ENCODE measurements at places on chromosomes 3 and 15.

DNA sequence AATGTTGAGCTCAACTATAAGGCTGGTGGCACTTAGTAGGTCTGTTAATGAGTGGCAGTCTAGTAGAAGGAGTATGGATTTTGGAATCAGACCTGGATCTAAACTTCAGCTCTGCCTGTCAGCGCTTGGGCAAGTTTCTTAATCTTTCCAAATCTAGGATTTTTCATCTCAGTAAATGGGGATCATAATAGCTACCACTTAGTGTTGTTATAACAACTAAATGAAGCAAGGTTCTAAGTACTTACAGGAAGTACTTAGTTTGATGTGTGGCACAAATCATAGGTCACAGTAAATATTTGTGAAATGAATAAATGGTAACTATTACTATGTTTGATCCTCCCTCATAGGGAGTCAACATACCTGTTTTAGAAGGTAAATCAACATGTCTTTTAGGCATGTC lies 31.4 kb downstream of the SLC49A4 start:
- DNase-seq: no peak

GRCh38 chr3:69082805-69083204 lies 1.9 kb upstream of the ARL6IP5 start:
- DNase-seq: peak; percentile 63

DNA sequence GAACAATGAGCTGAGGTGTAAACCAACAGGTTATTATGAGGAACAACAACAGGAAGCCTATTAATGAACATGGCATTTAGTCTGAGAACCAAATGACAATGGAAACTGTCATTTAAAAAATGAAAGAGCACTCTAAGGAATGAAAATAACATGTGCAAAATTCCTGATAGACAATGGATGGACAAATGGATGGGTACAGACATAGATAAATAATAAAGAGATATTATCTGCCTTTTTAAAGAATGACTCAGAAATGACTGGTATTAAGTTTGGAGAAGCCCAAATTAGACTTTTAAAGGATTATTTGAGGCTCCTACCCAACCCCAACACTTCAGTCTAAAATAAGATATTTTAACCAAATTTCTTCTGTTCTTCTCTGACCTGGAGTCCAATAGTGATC lies 650.5 kb upstream of the ZNF385D start:
- DNase-seq: no peak

DNA sequence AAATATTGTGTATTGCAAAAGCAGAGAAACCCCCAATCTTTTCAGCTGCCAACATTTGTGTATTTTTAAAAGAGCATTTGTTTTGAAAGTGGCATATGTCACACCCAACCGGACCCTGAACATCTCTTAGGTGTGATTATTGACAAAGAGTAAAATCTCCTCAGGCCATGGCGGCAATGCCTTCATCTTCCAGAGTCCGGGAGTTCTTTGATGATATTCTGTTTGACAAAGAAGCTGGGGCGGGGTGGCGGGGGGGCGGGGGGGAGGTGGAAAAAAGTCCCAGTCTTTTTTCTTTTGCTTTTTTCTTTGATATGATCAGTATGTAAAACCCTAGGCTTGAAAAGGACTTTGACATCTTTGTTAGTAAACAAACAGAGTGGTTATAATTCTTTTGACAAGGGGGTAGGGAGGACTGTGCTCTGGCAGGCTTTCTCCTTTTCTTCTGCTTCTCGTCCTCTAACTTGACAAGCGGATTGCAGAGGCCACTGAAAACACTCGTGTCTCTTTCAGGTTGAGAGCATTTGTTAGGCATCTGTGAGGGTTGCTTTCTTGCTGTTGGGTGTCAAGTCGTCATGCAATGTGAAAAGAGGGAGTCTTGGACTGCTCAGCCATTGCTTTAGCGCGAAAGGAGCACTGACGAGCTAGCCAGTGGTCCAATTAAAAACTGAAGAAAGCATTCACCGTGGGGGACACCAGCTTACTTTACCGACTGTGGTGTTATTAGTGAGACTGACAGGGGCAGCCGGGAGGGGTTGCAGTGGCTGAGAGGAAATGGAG lies 243.2 kb downstream of the NSUN3 start:
- DNase-seq: no peak

DNA sequence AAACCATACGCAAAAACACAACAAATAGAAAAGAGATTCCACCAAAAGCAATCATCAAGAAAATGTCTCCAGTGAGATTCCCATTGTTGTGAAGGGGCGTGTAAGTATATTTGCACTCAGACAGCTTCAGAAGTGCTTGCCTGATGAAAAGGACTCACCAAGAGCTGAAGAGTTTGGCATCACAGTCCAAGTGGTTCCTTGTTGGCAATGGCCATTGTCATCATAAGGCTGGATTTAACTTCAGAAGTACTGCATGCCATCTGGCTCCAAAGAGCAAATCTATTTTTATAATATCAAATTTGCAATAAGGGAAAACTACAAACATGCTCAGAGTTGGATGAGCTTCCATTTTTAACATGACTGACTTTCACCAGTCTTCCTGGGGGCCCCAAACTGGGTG lies 505.3 kb upstream of the NR2F2 start:
- DNase-seq: no peak

DNA sequence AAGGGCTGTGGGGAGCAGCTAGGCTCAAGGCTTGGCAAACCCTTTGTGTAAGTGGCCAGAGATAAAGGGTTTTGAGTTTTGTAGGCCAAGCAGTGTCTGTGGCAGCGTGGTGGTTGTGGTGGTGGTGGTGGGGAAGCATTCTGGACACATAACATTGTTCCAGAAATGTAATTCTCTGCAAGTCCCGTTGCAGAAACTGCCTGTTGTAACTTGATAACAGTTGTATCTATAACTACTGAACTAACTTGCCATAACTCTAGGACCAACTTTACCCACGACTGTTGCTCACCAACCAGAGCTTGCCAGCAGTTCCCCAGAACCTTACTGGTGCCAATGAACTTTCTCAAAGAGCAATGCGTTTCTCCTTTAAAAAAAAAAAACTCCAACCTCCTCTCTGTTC lies 18.1 kb upstream of the TMEM40 start:
- DNase-seq: no peak

DNA sequence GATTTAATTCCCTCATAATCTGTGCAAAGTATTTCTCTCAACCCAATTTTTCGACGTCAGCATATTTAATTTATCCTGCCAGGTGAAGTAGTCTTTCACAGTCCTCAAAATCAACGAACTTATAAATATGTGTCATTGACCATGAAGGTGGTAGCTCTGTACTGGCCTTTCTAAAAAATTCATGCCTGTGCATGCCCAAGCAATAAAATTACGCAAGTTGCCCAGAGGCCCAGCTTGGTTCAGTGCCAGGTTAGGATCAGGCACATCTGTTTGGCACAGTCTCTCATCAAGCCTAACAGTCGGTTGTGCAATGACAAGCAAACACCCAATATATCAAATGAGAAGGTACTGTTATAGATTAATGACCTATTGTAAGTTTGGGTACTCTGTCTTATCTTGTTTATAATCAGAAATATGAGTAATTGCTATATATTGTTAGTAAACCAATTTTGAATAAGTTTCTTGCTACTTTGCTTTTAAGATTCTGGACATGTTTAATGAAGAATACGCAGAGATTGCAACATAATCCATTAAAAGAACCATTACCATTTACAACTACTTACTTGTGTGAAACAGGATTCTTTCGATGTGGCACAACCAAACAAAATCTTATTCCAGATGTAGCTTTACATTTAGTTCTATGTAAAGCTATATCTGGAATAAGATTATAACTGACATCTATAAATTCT lies 159.0 kb upstream of the IL12A start:
- no peak for DNase-seq

DNA sequence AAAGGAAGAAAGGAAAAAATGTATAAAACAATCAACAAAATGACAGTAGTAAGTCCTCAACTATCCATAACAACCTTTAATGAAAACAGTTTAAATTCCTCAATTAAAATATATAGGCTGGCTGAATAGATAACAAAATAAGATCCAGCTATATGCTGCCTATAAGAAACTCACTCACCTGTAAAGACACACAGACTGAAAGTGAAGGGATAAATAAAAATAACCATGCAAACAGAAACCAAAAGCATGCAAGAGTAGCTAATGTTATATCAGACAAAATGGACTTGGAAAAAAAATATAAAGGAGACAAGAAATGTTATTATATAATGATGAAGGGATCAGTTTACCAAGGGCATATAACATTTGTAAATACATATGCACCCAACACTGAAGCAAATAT lies 51.2 kb downstream of the AP4E1 start:
- DNase-seq: no peak

DNA sequence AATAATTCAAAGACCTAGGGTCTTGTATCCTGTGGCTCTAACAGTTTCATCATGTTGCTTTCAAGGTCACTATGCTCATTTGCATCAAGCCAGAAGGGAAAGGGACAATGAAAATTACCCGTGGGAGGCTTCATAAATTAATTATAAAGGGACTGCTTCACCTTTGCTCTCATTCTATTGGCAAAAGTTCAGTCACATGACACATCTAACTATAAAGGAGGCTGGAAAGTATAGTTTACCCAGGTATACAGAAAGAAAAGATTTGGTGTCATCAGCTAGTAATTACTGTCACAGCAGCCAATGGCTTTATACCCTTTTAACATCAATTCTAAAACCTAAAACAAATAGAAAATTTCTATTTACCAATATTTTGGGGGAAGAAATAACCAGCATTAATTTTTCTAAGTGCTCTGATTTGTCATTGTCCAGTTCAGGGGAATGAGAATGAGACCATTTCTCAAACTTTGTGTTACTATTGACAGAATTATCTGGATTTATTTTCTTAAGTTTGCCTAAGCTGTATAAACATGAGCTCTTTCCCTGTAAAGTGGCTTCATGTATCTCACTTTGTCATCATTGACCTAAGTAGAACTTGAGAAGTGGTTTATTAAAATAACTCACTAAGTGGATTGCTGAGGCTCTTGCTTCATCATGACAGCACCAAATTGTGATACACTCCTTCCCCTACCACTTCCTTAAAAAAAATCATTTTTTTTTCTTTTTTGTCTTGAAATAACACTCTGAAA lies 257.7 kb upstream of the PEX5L start:
- DNase-seq: no peak

- DNase-seq: no peak
Measured at GRCh38 chr3:112818289-112818688, 28.4 kb downstream of the CD200R1L start.

- no peak for DNase-seq
Measured at GRCh38 chr3:1330107-1330506, 237.3 kb downstream of the CNTN6 start.

- no peak for DNase-seq
Measured at GRCh38 chr3:129593230-129593594, 13.3 kb downstream of the PLXND1 start.

- DNase-seq: no peak
Measured at GRCh38 chr3:45321607-45322391, 66.6 kb upstream of the LARS2 start.

- DNase-seq: no peak
Measured at GRCh38 chr3:48194446-48195071, 6.3 kb upstream of the CDC25A start.

GRCh38 chr15:42931702-42932486 lies 11.3 kb upstream of the TTBK2 start:
- DNase-seq: no peak

GRCh38 chr15:50227076-50227475 lies 38.5 kb downstream of the HDC start:
- no peak for DNase-seq

DNA sequence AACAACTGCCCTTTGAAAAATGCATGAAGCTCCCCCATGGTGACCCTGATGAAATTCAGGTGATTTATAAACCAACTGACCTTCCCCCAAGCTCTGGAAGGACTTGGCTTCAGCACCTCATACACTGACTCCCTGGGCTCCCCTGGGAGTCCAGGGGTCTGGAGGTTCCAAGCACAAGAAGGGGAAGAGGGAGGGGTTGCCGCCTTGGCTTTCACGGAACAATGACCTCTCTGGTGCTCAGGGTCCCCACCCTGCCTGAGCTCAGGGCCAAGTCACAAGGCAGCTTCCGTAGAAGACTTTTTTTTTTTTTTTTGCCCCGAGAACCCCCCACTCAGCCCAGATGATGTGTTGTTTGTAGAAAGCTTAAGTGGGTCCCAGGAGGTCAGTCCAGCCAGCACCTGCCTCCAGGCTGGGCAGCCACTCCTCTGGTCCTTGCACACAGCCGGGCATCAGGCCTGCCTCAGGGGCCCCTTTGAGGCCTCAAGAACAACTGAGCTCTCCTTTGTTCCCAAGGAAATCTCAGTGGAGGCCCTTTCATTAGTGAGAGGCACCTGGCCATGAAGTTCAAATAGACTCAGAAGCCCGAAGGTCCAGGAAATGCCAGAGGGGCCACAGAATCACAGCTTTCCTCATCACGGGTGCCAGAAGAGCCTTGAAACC lies 14.0 kb upstream of the ALAS1 start:
- DNase-seq: no peak

GRCh38 chr3:68055215-68055614 lies 400.8 kb upstream of the SUCLG2 start:
- DNase-seq: no peak

- no peak for DNase-seq
Measured at GRCh38 chr15:86690566-86690965, 610.9 kb downstream of the AGBL1 start.

GRCh38 chr3:38488949-38489348 lies 7.2 kb upstream of the EXOG start:
- DNase-seq: no peak

DNA sequence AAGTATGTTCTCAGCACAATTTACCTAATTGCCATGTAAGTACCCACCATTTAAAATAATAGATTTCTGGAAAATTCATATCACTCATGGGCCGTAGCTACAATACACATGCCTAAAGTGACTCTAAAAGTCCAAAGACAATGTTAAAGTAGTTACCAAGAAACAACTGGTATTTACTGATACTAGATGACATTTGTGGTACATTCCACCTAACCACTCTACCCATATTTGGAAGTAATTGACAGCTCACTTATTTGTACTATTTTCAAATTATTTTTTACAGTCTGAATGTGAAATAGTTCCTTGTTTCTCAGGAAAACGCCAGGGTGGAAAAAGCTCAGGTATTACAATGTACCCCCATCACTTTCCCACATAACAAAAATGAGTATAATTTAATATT lies 573.0 kb downstream of the MECOM start:
- DNase-seq: no peak

- peak; percentile 84 for DNase-seq
Measured at GRCh38 chr15:31391687-31392671, 65.3 kb downstream of the KLF13 start.

GRCh38 chr15:48191574-48192225 lies at the start of gene CTXN2:
CTXN2 (plus strand) TSS chr15:48191665; CDS start chr15:48201301, 9,636 bp downstream.
- no peak for DNase-seq

- no peak for DNase-seq
Measured at GRCh38 chr3:25566358-25566920, 98.3 kb downstream of the TOP2B start.

DNA sequence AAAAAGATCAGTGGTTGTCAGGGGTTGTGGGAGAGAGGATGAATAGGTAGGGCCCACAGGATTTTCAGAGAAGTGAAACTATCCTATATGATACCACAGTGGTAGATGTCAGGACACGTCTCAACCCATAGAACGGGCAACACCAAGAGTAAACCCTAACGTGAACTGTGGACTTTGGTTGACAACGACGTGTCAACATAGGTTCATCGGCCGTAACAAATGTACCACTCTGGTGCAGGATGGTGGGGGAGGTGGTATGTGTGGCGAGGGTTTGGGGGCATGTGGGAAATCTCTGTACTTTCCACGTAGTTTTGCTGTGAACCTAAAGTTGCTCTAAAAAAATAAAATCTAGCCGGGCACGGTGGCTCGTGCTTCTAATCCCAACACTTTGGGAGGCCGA lies 13.0 kb upstream of the PIGZ start:
- DNase-seq: no peak
